ENCODE measurements at places on chromosomes 12 and 14. TPM values are rescaled to one million over a fixed set of nuclear protein-coding genes. Genes with fewer than 3 reads are reported as not detected.

Gene FAM90A1
- total RNA-seq: 0.46 TPM

Gene SIX4
- total RNA-seq: 1.4 TPM

Gene CCNK
- total RNA-seq: 29.2 TPM

Gene KRT1
- not detected for total RNA-seq

Gene LPAR5
- 7.5 TPM for total RNA-seq

Gene CISTR
- 1.7 TPM for total RNA-seq

Gene FLVCR2
- 3.4 TPM for total RNA-seq

Gene SLCO1B1
- not detected for total RNA-seq

Gene NRIP2
- 3.2 TPM for total RNA-seq

Gene MDM1
- total RNA-seq: 7.4 TPM

Gene BAZ1A
- 5.6 TPM for total RNA-seq

Gene RNF41
- 53.8 TPM for total RNA-seq

Gene LTBP2
- 7.6 TPM for total RNA-seq

Gene GDF3
- not detected for total RNA-seq

Gene DHH
- total RNA-seq: 0.87 TPM

Gene OR6C2
- total RNA-seq: not detected

Gene CPSF6
- 29.3 TPM for total RNA-seq

Gene SSTR1
- total RNA-seq: 0.51 TPM

Gene ARL6IP4
- 158 TPM for total RNA-seq

Gene TRPV4
- 0.32 TPM for total RNA-seq

Gene FLRT2
- 3.4 TPM for total RNA-seq

Gene PRKD1
- total RNA-seq: 3.2 TPM

Gene LBHD2
- not detected for total RNA-seq

Gene LRRC9
- 0.19 TPM for total RNA-seq

Gene CFAP73
- not detected for total RNA-seq

Gene FANCM
- 3.5 TPM for total RNA-seq

Gene IL26
- total RNA-seq: not detected

Gene TAS2R14
- 0.38 TPM for total RNA-seq

Gene USP44
- 1.0 TPM for total RNA-seq

Gene CCDC38
- total RNA-seq: not detected

Gene OTOGL
- 0.38 TPM for total RNA-seq

Gene MYF6
- total RNA-seq: not detected

Gene SLC25A47
- total RNA-seq: not detected

Gene SERPINA1
- 9.1 TPM for total RNA-seq

Gene SLC35F4
- not detected for total RNA-seq

Gene CDK4
- total RNA-seq: 42.3 TPM

Gene TMEM116
- 40.0 TPM for total RNA-seq

Gene FAIM2
- total RNA-seq: 20.5 TPM

Gene TMPRSS12
- total RNA-seq: not detected

Gene CCDC177
- total RNA-seq: not detected

Gene NCAPD2
- 11.6 TPM for total RNA-seq

Gene FAM186B
- 0.62 TPM for total RNA-seq

Gene FAM222A
- total RNA-seq: 27.4 TPM

Gene FAM234B
- 2.4 TPM for total RNA-seq

Gene RNASE7
- total RNA-seq: not detected

Gene AQP5
- total RNA-seq: 0.81 TPM

Gene TCTN2
- total RNA-seq: 3.3 TPM

Gene DIO2
- 1.6 TPM for total RNA-seq

Gene RAD52
- 7.1 TPM for total RNA-seq

Gene NRXN3
- total RNA-seq: 1.4 TPM

Gene ZNF140
- total RNA-seq: 6.3 TPM

Measured in Right ventricle myocardium inferior (tissue), 1 donor.